ENCODE measurements at places on chromosomes 12 and 14. TPM values are rescaled to one million over a fixed set of nuclear protein-coding genes. Genes with fewer than 3 reads are reported as not detected.

Gene CIROP
- not detected for total RNA-seq

Gene OVCH1
- not detected for total RNA-seq

Gene UNC79
- 0.41 TPM for total RNA-seq

Gene RPL10L
- not detected for total RNA-seq

Gene KCNK13
- not detected for total RNA-seq

Gene MYF5
- total RNA-seq, result 1.7 TPM

Gene ACOT6
- not detected for total RNA-seq

Gene SLC15A5
- total RNA-seq, result not detected

Gene PZP
- total RNA-seq, result 0.07 TPM

Gene NRIP2
- 1.3 TPM for total RNA-seq

Gene NYNRIN
- total RNA-seq, result 2.3 TPM

Gene PTPN21
- total RNA-seq, result 6.7 TPM

Gene HOXC9
- total RNA-seq, result 37.7 TPM

Gene IL23A
- not detected for total RNA-seq

Gene KCNH3
- total RNA-seq, result not detected

Gene MANSC1
- 4.2 TPM for total RNA-seq

Gene AMDHD1
- 3.5 TPM for total RNA-seq

Gene ANP32D
- not detected for total RNA-seq

Gene DAO
- total RNA-seq, result not detected

Gene ACAD10
- total RNA-seq, result 12.6 TPM

Gene TC2N
- total RNA-seq, result 3.2 TPM

Gene SMIM41
- total RNA-seq, result not detected

Gene NABP2
- total RNA-seq, result 29.6 TPM

Gene IL26
- not detected for total RNA-seq

Gene ACSS3
- total RNA-seq, result 8.9 TPM

Gene OTX2
- total RNA-seq, result not detected

Gene ACVR1B
- 10.1 TPM for total RNA-seq

Gene DIO2
- total RNA-seq, result 5.5 TPM

Gene BICDL1
- 0.93 TPM for total RNA-seq

Gene GDF3
- total RNA-seq, result not detected

Gene CLEC4C
- total RNA-seq, result not detected

Gene SLC48A1
- total RNA-seq, result 62.6 TPM

Gene SLC6A12
- total RNA-seq, result not detected

All from gastrocnemius medialis (tissue), 4 donors.